ENCODE measurements at places on chromosomes 6 and 20. TPM values are rescaled to one million over a fixed set of nuclear protein-coding genes. Genes with fewer than 3 reads are reported as not detected.

DNA sequence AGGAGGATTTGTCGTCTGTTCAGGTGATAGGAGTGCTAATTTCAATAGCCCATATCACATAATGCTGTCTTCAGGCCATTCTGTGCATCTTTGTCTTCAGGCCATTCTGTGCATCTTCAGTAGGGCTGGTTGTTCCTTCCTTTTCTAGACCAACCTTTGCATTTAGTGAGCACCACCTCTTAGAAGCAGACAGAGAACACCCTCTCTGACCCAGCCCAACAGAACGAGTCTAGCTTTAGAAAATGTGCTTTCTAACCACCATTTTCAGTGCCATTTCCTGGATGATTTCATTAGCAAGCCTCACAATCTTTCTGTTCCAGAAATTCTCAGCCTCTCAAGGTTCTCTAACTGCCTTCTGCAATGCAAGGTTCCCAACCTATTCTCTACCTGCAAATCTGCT is 215.3 kb upstream of the KCNQ5 start:
- DNase-seq: no peak

PNLDC1 gene
- 0.11 TPM for total RNA-seq

- DNase-seq: no peak
These were observed 24.8 kb upstream of the SLC22A23 start for GRCh38 chr6:3481640-3482039.

DNA sequence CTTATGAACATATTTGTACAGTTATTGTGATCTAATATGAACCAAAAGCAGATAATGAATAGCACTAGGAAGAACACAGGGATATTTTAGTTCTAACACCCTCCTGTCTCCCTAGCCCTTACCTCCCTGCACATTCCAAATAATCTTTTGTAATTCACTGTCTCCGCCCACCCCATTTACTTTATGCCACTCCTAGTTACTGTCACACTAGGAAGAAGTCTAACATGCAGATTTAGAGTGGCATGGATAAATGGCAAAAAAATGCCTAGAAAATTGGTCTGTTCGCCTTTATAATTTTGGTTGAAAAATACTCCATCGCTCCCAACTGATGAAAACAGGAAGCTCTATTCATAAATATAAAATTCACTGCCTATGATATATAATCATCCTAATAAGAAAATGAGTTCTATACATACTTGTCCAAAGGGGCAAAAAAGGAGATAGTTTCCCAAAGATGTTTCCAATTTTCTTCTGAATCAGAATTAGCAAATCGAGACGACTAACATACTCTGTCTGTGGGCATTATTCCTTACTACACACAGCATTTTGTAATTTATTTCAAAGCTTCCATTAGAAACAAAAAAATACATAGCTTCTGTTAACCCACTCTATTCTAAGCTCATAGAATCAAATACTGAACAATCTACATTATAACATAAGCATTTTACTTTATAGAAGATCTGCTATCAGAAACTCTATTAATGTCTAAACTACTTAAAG is 1.3 kb upstream of the RUNX2 start:
- no peak for DNase-seq

DNA sequence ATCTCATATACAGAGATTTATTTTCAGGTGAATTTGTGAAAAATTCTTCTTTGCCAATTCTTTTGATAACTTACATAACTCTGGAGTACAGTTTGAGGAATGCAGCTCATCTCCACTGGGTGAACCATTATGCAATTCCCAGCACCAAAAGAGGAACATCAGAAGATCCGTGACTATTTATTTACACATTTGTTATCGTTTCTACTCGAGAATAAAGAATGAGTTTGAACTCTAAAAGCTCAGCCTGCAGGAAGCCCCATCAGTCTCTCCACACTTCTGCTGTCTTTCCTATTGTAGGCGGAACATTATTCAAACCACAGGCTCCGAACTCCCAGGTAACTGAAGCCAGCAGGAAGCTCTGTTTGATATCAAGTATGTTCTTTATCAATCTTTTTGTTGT is 95.9 kb upstream of the IFNGR1 start:
- DNase-seq: no peak

GRCh38 chr20:43404878-43405277 is 52.8 kb upstream of the SRSF6 start:
- peak; percentile 66 for DNase-seq

- no peak for DNase-seq
These were observed 48.0 kb downstream of the ARMC2 start for GRCh38 chr6:108896111-108896661.

GRCh38 chr6:108732091-108732870 is 115.9 kb upstream of the ARMC2 start:
- DNase-seq: no peak

DNA sequence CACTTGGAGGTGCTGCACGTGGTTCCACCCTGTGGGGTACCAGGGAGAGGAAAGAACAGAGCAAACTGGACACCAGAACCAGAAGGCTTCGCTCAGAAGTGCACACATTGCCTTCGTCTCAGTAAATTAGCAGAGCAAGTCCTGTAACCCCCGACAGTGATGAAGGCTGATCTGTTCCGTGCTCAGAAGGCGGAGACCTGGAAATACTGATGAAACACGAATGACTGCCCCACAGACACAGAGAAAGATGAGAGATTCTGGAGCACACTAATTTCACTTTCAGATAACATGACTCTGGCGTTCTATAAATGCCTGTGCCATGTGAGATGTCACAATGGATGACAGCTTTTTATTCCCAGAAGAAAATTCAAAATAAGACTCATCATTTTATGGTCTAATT is 44.2 kb upstream of the CCR6 start:
- no peak for DNase-seq

DNA sequence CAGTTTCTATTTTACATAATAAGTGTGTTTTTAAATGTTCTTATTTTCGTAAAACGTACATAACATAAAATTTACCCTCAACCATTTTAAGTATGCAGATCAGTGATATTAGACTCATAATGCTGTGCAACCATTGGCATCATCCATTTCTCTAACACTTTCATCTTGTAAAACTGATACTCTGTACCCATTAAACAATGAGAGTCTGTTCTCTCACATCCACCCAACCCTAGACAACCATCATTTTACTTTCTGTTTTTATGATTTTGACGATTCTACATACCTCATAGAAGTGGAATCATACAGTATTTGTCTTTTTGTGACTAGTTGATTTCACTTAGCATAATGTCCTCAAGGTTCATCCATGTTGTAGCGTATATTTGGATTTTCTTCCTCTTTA is 140.4 kb downstream of the TINAG start:
- no peak for DNase-seq

GRCh38 chr6:158987657-158988056 is 12.3 kb downstream of the RSPH3 start:
- DNase-seq: no peak

DNA sequence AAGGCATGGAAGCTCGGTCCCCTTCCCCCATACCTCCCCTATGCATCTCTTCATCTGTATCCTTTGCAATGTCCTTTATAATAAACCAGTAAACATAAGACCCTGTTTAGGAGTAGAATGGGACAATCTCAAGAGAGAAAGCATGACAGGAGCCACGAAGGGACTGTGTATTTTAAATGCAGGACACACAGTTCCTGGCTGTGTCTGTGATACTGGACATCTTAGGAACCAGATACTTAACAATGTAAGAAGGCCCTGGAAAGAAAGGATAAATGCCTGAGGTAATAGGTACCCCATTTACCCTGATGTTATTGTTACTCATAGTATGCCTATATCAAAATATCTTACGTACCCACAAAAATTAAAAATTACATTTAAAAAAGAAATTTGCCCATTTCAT is 36.6 kb downstream of the NUDT3 start:
- no peak for DNase-seq

DNA sequence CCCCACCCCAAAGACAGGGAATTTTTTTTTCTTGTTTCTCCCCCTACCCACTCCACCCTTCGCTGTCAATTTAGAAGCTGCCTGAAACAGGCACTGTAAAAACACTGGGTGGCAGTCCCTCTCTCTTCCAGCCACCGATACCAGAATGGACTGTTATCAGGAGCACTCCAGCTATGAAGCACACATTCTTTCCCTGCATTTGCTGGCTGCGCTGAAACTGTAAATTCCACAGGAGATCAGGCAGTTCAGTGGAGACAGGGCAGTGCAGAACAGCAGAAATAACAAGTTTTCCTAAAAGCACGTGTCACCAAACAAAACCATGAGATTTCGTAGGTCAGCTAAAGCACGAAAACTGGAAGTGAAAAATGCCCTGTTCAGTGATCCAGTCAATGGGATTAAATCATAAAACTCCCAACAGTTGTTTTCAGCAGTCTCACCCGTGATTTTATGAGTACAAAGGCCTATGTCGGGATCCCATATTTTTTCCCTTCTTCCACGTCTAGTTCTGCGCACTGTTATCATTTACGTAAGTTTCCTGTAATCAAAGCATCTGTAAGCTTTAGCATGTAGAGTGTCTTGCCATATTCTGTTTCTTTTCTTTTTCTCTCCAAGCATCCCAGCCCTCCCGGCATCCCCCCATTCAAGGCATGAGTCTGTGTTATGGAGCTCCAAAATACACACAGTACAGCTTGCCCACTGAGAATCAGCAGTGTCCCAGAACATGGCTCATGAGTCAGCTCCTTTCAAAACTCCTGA is 359.9 kb upstream of the EPHA7 start:
- DNase-seq: no peak

SOX18 gene
- not detected for total RNA-seq

GRCh38 chr6:116398316-116399010 is 27.7 kb downstream of the DSE start:
- DNase-seq: no peak

DNA sequence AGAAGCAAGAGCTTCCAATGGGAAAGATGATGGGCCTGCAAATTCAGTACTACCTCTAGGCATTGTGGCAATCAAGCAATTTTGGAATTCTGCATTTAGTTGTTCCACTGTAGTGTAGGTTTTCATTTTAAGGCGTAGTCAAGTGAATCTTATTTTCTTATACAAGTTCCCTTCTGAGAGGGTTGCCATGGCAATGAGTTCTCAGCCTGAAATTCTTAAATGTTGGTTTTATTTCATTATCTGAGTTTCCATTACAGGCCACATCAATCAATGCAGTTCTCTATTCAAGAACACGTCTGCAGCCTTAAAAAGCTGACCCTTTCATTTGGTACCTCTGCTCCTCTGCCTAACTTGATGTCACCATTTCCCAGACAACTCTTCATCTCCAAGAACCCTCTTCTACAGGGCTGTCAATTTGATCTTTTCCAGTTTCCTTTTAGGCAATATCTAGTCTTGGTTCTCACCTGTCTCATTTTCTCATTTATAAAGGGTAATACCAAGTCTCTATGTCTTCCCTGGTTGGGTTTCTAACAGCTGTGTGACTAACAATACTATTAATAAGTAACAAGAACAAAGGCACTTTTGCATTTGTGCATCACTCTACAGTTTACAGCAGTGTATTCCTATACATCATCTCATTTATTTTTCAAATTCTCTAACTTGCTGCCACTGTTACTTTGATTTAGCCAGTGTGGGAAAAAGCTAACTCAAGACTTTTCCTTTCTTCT is 898.2 kb upstream of the FLRT3 start:
- no peak for DNase-seq

- no peak for DNase-seq
These were observed 189.2 kb downstream of the TBC1D7 start for GRCh38 chr6:13139119-13139518.

PTPRT gene
- 44.5 TPM for total RNA-seq

- DNase-seq: no peak
These were observed 866 bp upstream of the BTN3A3 start for GRCh38 chr6:26439151-26440125.

GRCh38 chr6:54404791-54405190 is 96.5 kb downstream of the TINAG start:
- no peak for DNase-seq

PRSS35 gene
- not detected for total RNA-seq

DNA sequence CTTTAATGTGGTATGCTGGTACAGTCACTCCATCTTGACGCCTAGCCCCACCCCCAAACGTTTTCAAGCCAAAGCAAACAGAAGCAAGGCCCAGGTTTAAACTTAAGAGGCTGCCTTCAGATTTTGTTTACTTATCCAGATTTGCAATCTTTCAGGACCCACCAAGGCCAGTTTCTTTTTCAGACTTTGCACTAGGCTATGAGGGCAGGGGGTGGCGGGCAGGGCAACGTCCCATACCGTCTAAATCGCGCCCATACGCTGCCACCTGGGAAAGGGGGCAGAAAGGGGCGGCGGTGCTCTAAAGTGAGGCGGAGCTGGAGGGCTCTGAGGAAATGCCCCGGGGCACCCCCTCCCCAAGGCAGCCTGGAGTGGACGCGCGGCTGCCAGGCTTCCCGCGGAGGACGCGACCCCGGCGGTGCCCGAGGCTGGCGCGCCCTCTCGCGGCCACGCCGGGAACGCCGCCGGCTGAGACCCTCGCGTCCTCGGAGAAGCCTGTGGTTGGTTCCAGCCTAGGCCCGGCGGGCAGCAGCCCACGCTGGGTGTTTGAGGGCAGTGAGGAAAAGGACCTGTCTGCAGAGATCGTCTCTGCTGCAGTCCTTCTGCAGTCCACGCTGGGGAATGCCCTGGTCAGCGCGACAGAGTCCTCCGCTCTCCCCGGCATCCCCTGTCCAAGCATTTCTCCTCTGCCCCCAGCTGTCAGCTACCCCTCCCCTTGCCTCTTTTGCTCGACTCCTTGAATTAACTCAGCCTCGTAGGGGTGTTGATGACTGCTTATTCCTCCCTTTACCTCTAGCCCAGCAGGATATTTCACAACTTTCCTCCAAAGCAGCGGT is 129.2 kb upstream of the PRND start:
- DNase-seq: peak; percentile 71

TFAP2D gene
- not detected for total RNA-seq

- no peak for DNase-seq
These were observed 12.0 kb downstream of the RTN4IP1 start for GRCh38 chr6:106617302-106617701.

- peak; percentile 66 for DNase-seq
These were observed 47.8 kb downstream of the ARHGAP40 start for GRCh38 chr20:38649275-38649891.

DNA sequence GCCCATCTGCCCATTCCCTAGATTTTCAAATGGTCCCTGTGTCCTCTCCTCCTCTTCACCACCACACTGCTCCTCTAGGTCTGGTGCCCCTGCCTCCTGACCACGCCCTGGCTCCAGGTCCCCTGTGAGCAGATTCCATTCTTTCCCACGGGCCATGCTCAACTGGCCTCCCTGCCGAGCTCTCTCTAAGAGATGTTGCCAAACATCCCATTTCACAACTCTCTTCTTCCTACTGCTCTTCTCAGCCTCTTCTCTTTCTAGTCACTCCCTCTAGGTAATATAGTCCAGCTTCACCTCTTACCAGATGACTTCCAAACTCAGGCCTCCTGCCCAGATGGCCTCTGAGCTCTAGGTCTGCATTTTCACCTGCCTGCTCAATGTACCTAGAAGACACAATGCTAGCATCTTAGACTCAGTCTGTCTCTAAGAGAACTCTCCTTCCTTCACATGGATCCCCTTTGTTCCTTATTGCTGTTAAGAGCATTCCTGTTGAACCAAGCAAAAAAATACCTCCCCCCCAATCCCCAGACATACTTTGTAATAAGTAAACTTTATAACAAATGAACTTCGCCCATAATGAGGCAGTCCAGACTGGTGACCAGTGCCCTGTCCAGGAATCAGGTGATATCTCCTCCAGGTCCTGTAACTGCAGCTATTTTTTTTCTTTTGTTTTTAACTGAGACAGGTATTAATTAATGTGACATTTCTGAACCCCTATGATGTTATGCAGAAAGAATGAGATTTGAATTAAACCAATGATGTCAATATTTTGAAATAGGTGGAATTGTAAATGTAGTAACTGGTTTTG is 79.0 kb downstream of the LYRM4 start:
- DNase-seq: no peak

GRCh38 chr20:17295151-17295726 is 68.4 kb downstream of the PCSK2 start:
- no peak for DNase-seq

GRCh38 chr20:36885356-36885755 is 9.4 kb downstream of the TLDC2 start:
- DNase-seq: no peak

Data from Karpas-422 (cell line).